Stimulated activated CD4-positive, alpha-beta T cell treated with anti-CD3 and anti-CD28 coated beads, Interleukin-12 subunit alpha, Interleukin-12 subunit beta, amount 100 ng/mL, for 48 hours (primary cell): ENCODE measurements at places on chromosomes 4 and X.

- DNase-seq, result no peak
Measured at GRCh38 chrX:26309262-26309661, 93.3 kb downstream of the MAGEB5 start.

DNA sequence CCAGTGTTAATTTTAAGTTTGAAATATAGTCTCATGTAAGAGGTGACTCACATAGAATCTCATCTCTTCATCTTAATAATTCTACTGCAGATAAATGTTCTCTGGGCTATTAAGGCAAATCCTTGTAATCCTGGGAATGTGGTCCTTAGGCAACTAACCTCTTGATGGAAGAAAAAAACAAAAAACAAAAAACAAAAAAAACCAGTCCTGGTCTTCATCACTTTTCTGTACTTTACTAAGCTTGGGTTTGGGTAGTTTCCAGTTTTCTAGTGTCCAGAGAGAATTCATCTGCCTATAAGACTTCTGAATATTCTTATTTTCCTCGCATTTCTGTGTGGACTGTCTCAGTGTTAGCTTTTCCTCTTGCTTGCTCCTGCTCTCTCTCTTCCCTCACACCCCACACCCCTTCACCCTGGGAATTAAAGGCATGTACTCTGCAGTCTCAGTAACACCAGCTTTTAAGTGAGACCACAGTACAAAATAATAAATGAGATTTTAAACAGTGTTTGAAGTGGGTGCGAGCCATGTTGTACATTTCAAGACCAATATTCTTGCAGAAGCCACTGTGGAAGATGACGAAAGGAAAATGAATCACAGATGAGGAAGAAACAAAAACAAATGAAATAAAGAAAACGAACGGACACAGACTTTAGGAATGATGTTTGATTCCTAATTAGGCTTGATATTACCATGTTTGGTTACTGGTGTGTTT, 51.7 kb downstream of the HAND2 start:
- DNase-seq, result no peak

- no peak for DNase-seq
Measured at GRCh38 chr4:78513411-78513975, 38.1 kb upstream of the ANXA3 start.

DNA sequence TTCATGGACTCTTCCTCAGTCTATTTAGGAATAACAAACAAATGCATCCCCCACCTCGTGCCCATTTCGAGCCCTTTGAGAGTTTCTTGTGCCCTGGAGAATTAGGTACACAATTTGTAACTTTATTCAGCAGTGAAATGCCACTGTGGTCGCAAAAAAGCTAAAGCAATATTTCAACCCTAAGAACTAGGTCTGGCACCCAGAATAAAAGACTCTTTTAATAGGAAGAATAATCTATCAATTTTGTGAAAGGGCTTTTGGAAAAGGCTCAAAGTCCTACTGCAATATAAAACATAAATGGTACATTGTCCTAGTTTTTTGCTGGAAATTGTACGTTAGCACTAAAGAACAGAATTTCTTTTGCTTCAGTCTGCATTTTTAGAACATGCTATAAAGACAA, 304.6 kb upstream of the TENM3 start:
- DNase-seq, result no peak

DNA sequence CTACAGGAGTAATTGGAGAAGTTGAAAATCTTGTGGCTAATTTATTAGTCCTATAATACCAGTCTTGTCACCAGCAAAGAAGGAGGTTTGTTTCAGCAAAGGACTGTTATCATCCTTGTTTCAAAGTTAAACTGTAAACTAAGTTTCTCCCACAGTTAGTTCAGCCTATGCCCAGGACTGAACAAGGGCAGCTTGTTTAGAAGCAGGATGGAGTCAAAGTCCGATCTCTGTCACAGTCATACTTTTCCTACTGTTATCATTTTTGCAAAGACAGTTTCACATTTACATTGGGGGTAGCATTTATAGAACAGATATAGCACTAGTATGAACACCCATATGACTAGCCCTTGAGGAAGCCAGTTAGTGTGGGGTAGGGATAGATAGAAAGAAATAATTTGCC, 46.4 kb downstream of the AKAP4 start:
- no peak for DNase-seq

DNA sequence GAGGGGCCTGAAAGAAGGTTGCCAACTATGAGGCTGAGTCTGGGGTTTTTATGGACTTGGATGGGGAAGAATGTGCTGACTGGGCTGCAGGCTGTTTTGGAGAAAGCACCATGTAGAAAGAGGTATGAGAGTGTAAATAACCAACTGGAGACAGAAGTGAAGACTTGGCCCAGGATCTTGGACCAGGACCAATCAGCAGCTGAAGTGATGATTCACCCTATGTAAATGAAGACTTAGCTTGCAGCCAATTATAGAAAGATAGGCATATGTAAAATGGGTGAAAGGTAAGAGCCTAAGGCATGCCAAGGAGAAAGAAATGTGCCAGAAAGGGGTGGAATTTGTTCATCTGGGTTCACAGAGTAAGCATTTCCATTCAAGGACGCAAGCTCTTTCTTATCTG, 856.7 kb upstream of the PRKX start:
- DNase-seq, result no peak

DNA sequence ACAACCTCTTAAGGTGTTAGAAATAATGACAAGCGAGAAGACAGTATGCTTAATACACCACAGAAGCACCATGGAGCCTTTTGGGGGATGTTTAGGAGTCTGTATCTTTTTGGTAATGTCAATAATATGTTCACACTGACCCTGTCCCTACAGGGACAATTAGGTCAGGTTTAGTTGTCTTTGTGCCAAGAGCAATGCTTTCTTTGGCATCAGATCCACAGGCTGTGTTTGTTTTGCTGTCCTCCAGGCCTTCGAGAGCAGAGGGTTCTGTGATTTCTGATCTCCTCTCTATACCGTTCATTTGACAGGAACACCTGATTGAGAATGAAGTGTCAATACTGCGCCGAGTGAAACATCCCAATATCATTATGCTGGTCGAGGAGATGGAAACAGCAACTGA, 153.8 kb downstream of the DCLK2 start:
- DNase-seq, result no peak

DNA sequence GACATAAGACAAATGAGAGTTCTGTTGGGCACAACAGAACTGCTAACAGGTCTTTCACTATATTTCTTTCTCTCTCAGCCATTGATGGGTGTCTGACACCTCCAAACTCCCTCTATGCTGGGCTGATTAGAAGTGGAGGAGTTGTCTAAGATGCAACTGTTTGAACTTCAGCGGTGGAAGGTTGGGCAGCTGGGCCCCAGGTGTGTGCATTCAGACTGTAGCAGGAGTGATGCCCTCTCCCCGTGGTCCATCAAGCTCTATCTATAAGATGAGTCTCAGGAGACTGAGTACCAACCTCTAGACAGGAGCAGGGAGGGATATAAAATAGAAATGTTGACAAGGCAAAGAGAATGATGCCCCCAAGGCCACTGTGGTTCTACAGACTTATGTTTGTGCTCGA, 28.2 kb upstream of the CHRNA9 start:
- DNase-seq, result no peak

- no peak for DNase-seq
Measured at GRCh38 chrX:20507901-20508620, 241.4 kb upstream of the RPS6KA3 start.

DNA sequence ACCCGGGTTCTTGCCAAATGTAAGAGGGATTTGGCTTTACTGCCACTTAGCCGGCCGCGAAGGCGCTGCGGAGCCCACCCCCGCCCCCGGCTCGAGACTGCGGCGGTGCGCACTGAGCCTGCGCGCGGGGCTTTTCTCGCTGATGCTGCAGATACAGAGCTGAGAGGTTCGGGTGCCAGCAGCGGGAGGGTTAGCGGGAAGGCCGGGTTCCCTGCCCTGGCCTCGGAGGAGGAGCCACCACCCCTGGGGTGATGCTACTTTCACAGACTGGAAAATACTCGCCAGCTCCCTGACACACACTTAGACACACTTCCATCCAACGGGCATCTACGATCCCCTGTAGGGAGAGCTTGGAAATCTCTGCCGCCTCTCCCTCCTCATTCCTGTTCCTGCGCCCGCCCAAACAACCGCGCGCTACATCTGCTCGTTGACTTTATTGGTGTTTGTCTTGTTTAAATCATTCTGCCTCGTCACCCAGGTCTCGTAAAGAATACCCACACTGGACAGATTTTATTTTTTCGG, 2.1 kb upstream of the PCDH7 start:
- no peak for DNase-seq

DNA sequence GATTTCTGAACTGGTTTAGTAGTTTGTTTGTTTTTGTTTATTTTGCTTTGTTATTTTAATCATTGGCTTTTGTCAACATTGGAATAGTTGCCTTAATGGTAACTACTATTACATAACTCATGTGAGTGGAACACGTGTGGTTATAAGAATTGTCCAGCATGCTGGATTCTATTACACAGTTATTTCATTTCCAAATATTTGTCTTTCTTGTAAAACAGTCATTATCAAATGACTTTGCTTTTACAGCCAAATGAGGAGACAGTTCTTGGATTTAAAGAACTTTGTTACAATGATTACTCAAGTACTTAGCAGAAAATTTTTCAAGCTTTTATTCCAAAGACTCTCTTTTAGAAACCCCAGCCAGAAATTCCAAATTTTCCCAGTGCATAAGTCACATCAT, 516.1 kb upstream of the MAGEB2 start:
- DNase-seq, result no peak
